ENCODE measurements at places on chromosomes 6 and 20.

DNA sequence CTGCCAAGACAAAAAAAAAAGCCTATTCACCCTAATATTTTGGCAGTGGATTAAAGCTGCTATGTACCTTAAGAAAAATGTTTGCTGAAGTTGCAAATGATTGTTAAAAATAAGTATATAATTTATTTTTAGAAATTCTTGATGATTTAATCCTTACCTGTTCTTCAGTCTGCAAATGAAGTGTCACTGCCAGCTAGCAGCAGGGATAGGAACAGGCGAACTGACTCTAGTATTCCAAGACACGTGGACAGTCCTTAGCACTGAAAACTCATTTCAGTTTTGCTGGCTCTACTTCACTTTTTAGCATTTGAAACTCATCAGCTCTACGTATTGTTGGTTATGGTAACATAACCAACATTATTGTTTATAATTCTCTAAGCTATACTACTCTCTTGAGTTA, 204.4 kb upstream of the ID4 start:
- DNase-seq: no peak

GRCh38 chr6:79157961-79158644, 76.4 kb downstream of the HMGN3 start:
- no peak for DNase-seq

- no peak for DNase-seq
Observed at GRCh38 chr20:23092861-23093495, 6.9 kb upstream of the CD93 start.

GRCh38 chr6:111074311-111074710, 13.0 kb upstream of the SLC16A10 start:
- DNase-seq: no peak

DNA sequence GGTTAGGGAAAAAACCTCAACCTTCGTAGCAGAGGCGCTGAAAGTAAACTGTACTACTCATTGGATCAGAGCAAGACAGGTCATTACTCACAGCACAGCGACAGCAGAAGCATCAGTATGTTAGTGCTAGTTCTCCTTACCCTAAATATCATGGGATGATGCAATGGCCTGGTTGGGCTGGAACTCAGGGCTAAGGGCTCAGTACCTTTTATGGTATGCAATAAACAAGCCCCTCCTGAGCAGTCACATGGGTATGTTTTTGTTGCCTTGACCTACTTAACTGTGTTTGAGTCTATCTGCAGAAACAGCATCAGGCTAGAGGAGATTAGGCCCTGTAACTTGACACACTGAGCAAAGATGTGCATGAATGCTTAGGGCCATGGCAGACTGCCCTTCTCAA, 369.4 kb upstream of the IMPG1 start:
- DNase-seq: no peak

- DNase-seq: no peak
Observed at GRCh38 chr6:38177882-38178583, 358.5 kb downstream of the ZFAND3 start.

- DNase-seq: no peak
Observed at GRCh38 chr20:60641879-60642447, 610.1 kb upstream of the CDH4 start.

DNA sequence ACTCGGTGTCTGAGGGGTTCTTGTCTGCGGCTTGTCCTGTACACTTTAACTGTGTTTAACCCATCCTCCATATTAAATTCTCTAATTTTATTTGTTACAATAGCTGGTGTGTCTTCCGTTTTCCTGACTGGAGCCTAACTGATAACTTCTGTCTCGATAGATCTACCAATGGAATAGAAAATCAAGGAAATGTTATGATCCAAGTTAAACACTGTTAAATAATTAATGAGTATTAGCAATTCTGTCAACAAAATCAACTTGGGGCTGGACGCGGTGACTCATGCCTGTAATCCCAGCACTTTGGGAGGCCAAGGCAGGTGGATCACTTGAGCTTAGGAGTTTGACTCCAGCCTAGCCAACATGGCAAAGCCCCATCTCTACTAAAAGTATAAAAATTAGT, 81.7 kb downstream of the DNAH8 start:
- DNase-seq: no peak

DNA sequence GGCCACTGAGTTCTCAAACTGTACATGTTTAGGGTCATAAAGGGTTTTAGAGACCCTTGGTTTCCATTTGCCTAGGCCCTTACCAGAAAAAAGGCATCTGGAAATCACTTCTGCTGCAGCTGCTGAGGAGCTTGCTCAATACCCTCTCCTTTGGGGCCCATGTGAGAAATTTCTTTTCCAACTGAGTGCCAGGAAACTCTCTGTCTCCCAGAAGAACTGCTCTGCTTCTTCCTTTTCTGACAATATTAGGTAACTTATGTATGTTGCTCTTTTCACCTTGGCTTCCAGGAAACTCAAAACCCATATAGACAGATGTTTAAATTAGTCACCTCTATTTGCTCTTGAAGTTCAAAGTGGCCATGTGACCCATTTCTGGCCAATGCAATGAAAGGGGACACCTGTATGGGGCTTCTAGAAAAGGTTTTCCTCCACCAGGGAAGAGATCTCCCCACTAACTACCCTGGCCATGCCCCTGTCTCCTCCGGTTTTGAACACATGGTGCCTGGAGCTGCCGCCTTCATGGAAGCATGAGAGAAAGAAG, 121.6 kb downstream of the PREX1 start:
- DNase-seq: no peak

DNA sequence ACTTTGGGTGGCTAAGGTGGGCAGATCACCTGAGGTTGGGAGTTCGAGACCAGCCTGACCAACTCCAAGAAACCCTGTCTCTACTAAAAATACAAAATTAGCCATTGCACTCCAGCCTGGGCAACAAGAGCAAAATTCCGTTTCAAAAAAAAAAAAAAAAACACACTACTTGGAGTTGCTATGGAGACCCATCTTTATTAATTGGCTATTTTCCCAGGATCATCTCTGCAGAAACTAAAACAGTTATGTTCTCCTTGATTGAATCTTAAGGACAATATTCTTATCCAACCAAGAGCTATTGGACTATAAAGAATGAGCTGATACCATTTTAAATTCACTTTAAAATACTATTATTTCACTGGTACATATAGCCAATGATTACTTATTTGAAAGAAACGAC, 14.7 kb downstream of the AKIRIN2 start:
- no peak for DNase-seq

DNA sequence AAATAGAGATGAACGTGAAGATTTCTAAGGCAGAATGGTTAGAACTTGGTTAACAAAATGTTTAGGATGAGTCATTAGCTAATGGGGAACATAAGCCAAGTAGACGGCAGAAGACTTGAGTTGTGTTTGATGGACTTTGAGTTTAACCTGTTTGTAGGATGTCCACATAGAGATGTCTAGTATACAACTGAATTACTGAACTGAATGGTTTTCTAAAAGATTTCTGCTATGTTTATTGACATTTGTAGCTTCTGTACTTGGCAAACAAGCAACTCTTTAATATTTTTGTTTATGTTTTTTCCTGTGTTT, 54.5 kb upstream of the DYNLRB1 start:
- no peak for DNase-seq

DNA sequence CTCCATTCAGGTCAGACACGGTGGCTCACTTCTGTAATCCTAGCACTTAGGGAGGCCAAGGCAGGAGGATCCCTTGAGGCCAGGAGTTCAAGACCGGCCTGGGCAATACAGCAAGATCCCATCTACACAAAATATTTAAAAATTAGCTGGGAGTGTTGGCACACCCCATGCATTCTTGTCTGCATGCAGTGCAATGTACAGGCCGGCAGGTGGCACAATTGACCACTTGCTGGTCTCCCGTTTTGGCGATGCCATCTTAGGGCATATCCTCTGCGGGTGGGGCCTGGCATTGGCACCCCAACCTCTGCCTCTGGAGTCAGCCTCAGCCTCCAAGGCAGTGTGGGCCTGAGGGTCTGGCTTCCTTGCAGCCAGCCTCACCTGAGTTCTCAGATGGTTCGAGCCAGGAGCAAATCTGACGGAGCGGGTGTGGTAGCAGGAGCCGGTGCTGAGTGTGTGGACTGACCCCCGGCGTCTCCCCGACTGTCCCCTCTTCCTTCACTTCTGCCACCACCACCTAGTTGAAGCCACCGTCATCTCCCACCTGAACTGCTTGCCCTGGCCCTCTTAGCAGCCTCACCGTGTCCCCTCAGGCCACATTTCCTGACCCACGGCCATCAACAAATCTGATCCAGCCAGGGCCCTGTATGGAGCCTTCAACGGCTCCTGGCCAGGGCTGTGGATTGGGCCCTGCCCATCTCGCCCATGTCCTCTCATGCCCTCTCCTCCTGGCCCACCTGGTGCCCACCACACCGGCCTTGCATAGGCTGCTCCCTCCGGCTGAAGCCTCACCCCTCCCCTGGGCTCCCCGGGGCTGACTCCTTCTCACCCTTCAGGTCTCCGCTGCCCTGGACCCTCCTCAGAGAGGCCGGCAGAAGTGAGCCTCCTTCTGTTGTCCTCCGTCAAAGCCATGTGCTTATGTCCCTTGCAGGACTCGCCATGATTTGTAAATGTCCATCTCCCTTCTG, 44.0 kb downstream of the EFCAB8 start:
- DNase-seq: peak; percentile 7

DNA sequence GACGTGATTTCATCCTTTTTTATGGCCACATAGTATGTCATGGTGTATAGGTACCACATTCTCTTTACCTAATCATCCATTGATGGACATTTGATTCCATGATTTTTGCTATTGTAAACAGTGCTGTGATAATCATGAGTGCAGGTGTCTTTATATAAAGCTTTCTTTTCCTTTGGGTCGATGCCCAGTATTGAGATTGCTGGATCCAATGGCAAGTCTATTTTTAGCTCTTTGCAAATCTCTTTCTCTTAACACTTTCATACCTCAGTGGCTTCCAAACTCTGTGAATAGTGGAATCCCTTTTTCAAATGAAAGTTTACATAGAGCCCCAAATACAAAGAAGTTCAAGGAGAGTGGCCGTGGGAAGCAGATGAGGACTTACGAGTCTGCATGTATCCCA, 105.8 kb upstream of the SPTLC3 start:
- no peak for DNase-seq

DNA sequence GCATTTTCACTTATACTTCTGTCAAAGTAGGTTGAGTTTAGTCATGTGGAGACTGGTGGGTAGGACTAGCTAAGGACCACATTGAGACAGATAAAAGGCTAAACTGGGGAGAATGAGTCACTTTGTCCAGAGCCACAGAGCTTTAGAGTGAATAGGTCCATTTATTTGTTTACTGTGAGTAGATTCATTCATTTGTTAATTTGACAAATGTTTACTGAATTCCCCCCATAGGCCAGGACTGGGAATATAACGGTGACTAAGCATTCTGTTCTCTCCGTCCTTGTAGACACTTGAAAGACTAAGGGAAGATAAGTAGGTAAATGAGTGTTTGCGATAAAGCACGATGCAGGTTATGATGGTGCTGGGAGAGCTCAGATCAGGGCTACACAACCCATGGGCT, 699.7 kb upstream of the ID4 start:
- DNase-seq: no peak

DNA sequence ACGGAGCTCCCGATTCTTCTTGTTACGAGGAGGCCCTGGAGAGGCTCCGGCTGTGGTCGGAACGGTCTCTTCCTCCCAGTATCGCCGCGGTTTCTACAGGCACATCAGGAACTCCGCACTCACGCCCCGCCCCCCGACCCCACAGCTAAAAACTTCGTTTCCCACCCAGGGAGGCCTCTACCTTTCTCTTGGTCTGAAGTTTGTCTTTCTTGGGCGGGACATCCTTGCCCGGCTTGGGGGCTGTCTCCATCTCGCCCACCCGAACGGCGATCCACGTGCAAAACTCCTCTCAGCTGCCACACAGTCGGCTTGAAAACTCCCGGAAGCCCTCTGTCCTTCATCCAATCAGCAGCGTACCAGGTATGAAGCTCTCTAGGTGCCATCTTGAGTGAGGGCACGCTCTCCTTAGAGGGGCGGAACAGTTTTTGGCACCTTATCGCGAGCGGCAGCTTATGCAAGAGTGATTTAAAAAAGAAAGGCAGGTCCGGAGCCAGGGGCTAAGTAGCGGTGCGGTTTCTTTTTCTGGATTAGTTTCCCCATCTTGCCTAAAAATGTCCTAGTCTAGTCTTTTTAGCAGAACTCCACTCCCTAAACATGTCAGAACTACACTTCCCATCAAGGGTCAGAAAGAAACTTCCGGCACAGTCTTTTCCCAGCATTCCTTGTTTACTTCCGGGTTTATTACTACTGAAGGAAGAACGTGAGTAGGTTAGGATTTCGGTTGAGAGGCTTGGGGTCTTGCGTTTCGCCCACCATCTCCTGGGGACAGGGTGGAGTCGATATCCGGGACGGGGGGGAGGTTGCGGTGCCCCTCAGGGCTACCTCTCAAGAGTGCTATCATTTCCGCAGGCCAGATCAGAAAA, at the start of the genes PFDN6 and WDR46:
Gene PFDN6, plus strand, starts transcription at position 681 of the 863 bp plus-strand sequence. CDS start 256 bp downstream, outside the sequence.
Gene WDR46, minus strand, starts transcription at position 319 of the 863 bp plus-strand sequence. Its CDS starts 69 bp downstream, at position 250.
- DNase-seq: peak; percentile 84

GRCh38 chr6:12803486-12803885, 86.9 kb downstream of the PHACTR1 start:
- DNase-seq: no peak

DNA sequence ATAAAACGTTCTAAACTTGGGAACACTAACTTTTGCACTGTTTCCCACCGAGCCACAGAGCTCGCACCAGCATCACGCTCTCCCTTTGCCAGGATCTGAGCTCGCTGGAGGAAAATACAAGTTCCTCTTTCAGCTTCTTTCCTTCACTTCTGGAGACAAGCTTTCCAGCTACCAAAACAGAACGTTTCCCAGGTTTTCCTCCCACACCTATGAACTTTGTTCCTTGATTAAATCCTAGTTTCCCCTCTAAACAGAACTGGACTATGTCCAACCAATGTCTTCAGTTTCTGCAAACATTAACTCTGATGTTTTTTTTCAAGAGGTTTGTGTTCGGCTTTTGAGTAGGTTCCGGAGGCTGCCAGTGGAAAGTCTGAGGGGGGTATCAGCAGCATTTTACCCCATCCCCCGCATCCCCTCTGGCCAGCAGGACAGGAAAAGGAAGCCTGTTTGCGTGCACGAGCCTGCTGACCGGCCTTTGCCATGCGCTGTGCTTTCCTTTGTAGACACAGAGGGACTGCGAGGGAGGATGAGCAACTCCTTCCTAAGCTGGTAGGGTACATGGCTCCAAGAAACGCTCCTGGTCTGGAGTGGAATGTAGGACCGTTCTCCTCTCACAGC, 135.5 kb downstream of the LY86 start:
- DNase-seq: no peak

DNA sequence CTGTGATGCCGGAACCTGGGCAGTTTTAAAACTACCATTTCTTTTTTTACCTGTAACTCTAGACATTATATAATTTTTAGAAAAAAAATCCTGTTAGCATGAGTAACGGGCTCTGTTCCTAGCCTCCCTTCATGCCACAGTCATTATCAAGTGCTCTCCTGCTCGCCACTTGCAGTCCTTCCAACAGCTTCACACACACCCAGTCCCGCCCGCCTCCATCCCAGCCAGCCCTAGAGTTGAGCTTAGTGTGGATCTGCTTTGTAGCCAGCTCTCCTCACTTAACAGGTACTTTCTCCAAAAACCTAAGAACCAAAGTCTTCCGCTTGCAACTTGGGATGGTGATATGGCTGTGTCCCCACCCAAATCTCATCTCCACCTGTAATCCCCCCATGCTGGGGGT, 51.5 kb downstream of the EZR start:
- DNase-seq: no peak

DNA sequence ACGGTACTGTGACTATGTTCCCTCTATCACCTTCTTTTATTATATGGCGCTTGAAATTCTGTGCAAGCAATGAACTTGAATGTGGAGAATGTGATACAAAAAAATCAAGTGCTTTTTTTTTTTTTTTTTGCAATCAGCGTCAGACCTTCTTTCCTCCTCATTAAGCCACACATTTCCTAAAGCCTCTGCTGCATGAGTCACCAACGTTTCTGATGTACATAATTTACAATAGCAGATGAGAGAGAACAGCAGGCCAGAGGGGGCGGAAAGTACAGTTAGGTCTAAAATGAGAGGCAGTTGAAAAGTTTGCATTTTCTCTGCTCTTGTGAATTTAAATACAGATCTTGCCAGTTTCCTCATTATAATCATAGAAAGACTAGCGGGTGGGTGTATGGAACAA, 114.6 kb upstream of the RIPOR2 start:
- DNase-seq: peak; percentile 25

Measured in occipital lobe (tissue), 3 donors.